ENCODE measurements at places on chromosomes 4 and X.

DNA sequence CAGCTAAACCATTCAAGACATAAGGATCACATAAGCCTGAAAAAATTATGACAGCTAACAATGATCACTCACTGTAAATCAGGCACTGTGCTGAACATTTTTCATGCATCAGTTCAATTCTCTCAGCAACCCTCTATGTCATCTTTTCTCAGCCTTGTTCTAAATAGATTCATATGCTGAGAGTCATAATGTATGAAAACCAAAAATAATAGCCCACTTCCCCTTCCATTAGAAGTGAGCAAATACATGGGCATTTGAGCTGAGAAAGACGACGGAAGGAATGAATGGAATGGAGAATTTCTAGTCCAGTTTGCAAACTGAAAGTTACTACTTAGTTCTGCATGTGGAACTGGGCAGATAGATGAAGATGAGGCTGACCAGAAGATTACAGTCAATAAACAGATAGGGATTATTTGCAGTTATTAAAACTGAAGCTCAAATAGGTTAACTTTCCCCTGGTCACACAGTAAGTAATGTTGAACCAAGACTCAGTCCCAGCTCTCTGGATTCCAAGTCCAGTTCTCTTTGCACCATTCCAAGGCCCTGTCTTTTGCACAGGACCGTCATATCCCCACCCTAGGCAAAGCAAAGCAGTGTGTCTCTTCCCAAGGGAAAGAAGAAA, 1.6 kb upstream of the SH3RF1 start:
- DNase-seq = no peak

- no peak for DNase-seq
Observed at GRCh38 chrX:38452603-38453002, 100.2 kb downstream of the OTC start.

DNA sequence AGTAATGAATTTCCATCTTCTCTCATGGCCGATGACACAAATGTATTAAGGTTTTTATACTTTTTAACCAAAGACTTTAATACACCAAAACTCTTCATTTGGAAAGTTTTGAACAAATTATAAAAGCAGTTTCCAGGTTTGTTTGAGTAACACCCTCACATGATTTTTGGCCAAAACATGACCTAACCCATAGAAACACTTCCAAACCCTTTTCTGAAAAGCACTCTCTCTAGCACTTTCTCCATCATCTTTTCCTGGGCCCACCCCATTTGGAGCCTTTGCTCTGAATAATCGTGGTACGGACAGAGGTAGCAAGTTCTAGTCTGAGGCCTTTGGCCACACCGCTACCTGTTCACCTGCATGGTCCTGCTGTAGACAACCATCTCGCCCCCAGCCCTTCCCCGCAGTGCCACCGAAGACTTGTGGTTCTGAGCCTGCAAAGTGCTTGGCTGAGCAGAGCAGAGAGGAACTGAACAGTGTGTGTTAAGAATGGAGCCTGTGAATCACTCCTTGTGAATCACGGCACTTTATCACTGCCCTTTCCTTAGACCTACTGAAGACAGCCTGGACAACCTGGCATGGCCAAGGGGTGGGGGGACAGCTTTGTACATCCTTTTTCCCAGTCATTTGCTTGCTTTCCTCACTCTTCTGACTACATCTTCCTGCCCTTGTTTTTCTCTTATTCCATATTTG, 181.8 kb downstream of the PTTG2 start:
- DNase-seq = no peak

DNA sequence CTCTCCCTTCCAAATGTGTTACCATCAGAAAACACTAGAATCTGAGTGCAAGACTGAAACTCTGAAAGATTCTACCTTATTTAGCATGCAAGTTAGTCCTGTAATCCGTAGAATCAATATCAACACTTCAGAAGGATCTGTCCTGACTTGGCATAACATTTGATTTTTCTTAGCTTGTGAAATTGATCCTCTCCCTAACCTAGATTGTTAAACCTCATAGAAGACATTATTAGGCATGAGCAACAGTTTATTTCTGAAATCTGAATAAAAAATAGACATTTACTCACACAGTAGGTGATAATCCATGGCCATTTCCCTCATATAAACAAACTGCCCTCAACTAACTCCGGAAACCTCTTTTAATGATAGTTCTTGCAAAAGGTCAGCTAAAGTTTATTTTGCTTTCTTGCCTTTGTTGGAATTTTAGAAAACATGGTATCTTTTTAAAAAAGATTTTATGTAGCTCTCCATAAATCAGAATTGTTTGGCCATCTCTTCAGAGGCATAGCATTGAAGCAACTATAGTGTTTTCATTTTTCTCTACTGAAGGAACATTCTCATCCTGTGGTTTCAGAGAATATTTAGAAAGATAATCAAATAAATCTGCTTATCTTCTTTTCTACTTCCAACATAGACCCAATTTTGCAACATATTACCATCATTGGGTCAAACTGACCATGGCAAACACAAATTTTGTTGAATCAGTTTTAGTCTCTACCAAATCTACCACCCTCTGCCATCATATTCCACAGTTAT, 38.5 kb upstream of the PDLIM5 start:
- no peak for DNase-seq

DNA sequence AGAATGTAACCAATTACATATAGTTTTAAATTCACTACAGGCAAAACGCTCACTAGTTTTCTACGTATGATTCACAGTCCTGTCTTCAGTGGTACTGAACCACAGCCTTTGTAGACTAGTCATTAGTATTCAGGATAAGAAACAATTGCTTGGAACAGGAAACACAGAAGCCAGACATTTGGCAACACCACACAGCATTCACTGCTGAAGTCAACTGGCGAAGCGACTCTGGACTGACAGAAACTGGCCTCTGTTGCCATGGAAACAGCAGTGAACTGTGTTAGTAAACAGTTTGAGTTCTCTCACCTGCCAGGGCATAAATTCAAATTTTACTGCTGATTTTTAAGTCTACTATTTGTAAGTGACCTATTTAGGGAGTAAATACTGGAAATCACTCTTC, 57.6 kb downstream of the MAPK10 start:
- DNase-seq = no peak

DNA sequence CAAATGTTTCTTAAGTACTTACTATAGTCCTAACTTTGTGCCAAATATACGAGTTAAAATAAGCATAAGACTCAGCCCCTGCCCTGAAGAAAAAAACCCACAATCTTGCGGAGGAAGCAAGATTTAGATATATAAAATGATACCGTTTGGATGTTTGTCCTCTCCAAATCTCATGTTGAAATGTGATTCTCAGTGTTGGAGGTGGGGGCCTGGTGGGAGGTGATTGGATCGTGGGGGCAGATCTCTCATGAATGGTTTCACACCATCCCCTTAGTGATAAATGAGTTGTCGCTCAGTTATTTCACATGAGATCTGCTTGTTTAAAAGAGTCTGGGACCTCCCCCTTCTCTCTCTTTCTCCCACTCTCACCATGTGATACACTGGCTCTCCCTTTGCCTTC, 28.7 kb downstream of the EFHC2 start:
- no peak for DNase-seq

GRCh38 chrX:25016361-25016671, 551 bp upstream of the ARX start:
- no peak for DNase-seq

DNA sequence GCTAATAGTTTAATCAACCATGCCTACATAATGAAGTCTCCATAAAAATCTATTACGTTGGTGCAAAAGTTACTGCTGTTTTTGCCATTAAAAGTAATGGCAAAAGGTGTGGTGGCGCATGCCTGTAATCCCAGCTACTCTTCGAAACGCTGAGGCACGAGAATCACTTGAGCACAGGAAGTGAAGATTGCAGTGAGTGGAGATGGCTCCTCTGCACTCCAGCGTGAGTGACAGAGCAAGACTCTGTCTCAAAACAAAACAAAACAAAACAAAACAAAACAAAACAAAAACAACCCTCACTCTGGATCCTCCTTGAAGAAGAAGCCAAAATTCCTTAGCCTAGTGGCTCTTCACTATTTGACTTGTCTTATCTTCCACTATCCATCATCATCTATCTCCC, 78.0 kb downstream of the MSN start:
- no peak for DNase-seq

DNA sequence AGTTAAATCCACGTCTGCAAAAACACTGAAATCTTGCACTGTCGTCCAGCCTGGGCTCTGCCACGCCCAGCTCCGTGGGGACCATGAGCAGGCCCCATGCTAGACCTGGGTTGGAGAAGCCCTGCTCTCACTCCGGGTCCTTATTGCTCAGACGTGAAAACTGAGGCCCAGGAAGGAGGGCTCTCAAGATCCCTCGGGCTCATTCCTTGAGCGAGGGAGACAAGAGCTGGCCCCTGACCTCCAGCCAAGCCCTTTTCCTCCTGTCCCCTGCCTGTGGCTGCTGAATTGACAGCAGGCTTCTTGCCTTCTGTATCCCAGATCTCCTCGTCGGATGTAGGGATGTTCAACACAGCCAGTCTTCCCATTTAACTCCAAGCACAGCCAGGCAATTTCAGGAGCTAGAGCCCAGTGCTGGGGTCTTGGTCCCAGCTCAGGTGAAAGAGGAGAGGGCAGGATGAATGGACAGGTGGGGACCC, 109.5 kb downstream of the CPZ start:
- DNase-seq = no peak

- no peak for DNase-seq
Observed at GRCh38 chrX:56784666-56785065, 55.6 kb downstream of the NBDY start.

GRCh38 chr4:131644619-131645018, 1504.5 kb upstream of the PCDH10 start:
- DNase-seq = no peak

DNA sequence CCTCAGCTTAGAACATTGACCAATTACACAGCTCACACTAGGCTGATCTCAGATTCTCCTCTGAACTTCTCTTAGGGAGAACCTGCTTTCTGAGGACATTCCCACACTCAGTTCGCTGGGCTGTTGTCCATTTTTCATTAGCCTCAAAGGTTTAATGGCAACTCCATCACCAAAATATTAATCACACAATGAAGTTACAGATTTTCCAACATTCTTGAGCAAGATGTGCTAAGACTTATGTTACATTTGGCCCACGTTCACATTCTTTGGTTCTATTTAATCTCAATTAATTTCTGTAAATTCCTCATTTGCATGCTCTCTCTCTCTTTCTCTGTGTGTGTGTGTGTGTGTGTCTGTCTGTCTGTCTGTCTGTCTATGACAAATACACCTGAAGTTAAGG, 82.3 kb upstream of the EDNRA start:
- DNase-seq = no peak

DNA sequence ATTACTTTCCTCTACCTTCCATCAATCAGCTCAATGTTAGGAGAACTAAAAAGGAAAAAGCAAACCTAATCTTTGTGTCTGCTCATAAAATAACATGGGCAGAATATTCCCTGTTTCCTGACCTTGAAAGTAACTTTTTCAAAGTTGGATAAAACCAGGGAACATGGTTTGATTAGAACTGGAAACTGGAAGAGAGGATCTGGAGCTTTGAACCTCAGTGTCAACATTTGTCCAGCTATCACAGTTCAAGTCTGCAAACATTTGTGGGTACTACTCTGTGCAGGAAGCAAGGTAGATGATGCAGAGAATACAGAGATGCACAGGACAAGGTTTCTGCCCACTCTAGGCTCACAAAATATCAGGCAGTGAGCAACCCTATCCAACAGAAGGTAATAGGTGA, 86.4 kb upstream of the TAB3 start:
- DNase-seq = no peak

GRCh38 chr4:184413261-184414046, 60.9 kb downstream of the IRF2 start:
- DNase-seq = no peak

GRCh38 chr4:24582235-24582832, 2.0 kb downstream of the DHX15 start:
- DNase-seq = no peak

GRCh38 chr4:183165376-183165775, 66.3 kb downstream of the WWC2 start:
- DNase-seq = no peak

DNA sequence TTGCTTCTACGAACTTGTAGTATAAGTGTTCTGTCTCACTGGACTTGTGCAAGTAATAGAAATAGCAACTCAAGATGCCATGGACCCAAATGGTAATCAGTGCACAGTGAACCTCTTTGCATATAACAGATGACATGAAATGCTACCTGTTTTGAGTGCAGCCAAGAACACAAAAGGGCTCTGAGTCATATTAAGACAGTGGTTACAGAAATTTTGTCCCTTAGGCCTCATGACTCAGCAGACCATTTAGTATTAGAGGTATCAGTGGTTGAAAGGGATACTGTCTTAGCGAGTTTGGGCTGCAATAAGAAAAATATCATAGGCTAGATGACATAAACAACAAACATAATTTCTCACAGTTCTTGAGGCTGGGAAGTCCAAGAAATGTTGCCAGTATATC, 502.9 kb upstream of the PCDH10 start:
- no peak for DNase-seq

DNA sequence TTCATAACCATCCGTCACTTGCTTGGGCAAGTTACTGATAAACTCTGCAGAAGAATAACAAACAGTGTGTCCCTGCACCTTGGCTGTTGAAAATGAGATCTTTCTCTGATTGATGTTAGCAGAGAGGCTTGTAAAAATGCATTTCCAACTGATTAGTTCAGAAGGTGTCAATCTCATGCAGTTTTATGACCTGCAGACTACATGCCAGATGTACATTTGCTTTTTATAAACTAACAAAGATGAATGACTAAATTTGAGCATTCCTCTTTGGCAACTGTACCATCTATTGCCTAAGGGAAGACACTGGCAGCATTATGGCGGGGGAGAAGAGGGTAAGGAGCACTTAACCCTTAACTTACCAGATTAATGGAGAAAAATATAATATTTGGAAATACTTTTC, 192.8 kb downstream of the DCTD start:
- no peak for DNase-seq

DNA sequence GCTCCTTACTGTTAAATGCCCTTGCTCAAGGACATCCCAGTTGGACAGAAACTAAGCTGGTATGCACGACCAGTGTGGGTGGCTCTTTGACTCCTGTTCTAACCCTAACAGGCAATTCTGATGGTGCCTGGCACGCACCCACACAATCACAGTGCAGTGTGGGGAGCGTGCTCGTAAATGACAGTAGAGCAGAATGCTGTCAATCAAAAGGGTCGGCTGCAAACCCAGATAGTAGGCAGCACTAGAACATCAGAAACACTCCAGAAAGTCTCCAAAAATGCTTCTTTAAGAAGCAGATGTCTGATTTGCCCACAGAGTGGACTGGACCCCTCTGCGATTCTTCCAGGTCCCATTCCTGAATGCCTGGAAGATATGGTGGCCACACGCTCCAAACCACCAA, 37.6 kb upstream of the MTM1 start:
- DNase-seq = no peak

- no peak for DNase-seq
Observed at GRCh38 chrX:85012098-85012497, 8.4 kb downstream of the APOOL start.

DNA sequence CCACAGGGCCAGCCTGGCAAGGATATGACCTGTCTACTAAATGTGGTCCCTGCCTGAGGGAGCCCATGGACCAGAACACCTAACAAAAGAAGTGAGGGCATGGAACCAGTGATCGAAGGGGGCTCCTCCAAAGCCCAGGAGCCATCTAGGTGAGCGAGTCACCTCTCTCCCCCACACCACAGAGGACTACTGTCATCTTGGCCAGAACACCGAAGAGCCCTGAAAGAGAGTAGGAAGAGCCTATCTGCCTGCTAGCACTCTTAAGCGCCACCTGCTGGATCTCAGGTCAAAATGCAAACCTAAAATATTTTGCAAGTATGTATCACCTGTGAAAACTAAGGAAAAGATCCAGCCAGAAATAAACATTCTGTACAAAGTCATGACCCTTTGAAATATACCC, 137.9 kb upstream of the ZXDB start:
- DNase-seq = no peak
